ENCODE measurements at places on chromosomes 5 and 9. TPM values are rescaled to one million over a fixed set of nuclear protein-coding genes. Genes with fewer than 3 reads are reported as not detected.

CLIC3 gene
- total RNA-seq, result not detected

ZFP37 gene
- total RNA-seq, result 2.7 TPM

PAX5 gene
- 1.7 TPM for total RNA-seq

TTC39B gene
- total RNA-seq, result 7.1 TPM

- DNase-seq, result no peak
Measured at GRCh38 chr5:158409507-158409906, 550.6 kb upstream of the CLINT1 start.

DNA sequence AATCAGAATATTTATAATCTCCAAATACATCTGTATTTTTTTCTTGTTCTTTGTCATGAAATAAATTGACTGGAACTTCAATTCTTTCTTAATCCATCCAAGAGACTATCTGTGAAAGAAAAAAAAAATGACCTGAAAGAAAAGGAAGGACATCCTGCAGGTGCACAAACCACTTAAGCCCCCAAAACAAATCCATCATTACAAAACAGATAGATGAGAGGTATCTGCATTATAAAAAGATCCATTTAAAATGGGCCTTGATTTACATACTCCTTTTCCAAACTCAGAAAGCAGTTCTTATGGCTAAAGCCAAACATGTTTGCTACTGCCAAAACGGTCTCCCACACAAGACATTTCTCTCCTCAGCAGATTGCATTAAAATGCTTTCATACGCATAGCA is 85.5 kb downstream of the ELAVL2 start:
- DNase-seq, result no peak

- DNase-seq, result no peak
Measured at GRCh38 chr5:120564013-120564412, 99.9 kb downstream of the PRR16 start.

DNA sequence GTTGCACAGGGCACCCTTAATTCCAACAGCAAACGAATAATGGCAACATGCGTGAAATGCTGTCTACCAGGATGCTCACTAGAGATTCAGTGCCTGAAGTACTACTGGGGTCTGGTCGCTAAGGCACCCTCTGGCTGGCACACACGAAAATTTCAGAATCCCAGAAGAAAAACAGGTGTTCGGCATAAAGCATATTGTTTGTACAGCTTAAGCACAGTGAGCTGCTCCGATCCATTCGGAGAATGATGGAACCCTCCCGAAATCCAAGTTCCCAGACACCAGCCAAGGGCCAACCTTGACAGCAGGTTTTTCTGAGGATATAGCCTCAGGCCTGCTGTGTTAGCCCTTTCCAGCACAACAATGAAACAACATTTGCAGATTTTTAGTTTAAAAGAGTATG is 61.4 kb upstream of the ALDH1B1 start:
- DNase-seq, result no peak

GRCh38 chr5:125836256-125836655 is 587.0 kb upstream of the GRAMD2B start:
- no peak for DNase-seq

DNA sequence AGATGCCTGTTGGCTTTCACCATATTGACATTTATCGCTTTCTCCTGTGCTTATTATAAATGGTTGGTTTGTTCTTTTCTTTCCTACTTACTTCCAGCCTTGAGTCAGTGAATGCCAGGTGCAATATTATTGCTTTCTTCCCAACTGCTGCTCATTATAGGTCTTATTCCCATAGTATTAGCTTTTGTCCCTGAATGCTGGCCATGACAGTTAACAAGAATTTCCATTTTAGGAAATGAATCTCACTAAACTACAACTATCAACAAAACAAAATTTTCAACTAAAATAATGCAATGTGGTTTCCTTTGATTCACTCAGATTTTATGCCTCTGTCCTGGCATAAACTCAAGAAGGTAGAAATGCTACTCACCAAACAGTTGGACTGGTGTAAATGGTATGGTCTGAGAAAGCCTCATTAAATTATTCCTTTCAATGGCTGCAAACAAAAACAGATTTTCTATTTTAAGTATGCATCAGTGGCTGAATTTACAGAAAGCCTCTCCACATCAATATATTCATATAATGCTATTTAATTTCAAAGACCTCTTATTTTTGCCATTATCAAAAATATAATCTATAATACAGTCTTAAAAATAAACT is 145.4 kb downstream of the TRPM6 start:
- DNase-seq, result no peak

DNA sequence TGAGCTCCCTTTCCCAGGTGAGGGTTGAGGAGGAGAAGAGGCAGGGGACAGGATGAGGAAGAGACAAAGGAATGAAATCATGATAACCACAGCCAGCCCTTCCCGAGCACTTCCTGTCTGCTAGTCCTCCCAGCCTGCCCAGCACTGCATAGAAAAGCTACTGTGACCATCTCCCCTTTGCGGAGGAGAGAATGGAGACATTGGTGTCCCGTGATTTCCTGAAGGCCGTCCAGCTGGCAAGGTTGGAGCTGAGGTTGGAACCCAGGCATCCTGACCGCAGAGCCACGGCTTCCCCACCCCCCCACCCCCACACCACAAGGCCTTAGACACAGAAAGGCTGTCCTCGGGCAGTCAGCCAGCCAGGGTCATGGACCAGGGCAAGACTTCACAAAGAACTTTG is 131.1 kb upstream of the ICE1 start:
- no peak for DNase-seq

DNA sequence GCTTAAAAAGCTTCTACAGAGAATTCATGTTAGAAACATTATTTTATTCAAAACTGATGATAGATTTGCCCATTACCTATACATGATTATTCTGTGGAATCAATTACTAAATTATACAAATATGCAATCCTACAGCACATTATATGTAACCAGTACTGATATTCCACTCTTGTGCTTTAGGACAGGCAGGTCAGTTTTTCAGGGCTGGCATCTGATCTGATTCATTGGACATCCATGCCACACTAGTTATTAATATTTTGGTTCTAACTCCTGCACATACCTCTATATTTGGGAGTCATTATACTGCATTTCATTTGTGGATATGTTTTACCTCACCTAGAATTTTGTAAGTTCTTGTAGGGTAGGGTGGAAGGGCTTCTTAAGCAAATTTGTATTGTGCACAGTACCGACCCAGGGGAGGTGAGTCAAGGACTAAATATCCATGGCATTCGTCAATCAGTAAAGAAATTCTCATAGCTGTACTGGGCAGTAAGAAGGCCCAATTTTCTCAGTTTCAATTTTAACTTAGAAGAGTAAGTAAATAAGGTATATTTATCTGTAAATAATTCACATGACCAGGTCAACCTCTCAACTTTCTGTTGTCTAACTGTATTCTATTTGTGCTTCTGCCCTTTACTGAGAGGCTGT is 33.5 kb downstream of the ELOVL7 start:
- no peak for DNase-seq

GRCh38 chr5:144219869-144220268 is 49.2 kb downstream of the KCTD16 start:
- no peak for DNase-seq
